ENCODE measurements at places on chromosomes 5 and 9.

DNA sequence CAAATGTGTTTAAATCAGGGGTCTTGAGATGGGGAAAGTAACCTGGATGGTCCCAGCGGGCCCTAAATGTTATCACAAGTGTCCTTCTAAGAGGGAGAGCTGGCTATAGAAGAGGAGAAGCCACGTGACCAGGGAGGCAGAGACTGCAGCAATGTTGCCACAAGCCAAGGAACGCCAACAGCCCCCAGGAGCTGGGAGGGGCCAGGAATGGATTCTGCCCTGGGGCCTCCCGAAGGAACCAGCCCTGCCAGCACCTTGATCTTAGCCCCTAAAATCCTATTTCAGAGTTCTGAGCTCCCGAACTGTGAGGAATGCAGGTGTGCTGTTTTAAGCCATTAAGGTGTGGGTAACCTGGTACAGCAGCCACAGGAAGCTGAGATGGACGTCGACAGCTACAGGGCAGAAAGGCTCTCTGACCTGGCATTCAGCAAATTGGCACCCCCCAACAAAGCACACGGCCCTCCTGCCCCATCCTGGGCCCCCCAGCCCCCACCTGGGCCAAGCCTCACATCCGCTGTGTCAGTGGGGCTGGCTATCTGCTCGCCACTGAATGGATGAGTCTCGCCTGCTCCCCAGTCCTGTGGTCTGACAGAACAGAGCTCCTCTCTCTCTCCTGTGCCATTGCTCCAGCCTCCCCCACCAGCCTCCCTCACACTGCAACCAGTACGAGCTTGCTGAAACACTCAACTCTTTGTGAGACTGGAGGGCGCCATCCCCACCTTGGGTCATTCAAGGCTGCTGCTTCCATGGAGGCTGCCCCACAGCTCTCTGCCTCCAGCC lies 78.8 kb downstream of the ADAMTS2 start:
- DNase-seq, result no peak

DNA sequence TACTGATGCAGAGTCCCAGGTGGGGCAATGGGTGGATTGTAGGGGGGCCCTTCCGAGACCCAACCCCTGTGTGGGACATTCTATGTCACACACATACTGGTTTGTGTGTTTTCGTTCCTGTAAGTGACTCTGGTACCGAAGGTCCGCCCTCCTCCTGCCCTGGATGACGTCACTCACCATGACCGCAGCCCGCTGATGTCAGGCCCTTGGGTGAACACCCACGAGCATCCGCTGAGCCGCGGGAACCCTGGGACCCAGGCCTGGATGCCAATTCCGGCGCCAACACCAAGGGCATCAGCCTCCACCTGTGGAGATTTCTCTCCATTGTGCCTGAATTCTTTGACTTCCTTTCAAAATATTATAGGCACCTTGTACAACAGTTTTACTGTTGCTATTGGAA lies 184.3 kb downstream of the MTRR start:
- DNase-seq, result no peak

DNA sequence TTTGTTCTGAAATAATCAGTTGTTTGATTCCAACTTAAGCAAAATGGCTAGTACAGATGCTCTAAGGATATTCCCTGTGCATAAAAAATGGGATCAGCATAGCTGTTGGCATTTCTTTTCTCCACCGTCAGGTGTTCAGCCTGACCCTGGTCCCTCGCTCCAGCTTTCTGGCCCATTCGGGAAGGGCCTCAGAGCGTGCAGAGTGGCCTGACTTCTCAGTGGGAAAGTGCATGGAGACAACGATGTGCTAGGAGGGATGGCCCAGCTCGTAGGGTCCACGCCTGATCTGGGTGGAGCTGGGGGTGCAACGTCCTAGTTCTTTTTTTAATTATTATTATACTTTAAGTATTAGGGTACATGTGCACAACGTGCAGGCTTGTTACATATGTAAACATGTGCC lies 319.1 kb upstream of the IRX4 start:
- DNase-seq, result no peak

- DNase-seq, result no peak
Measured at GRCh38 chr5:172943906-172944305, 15.3 kb upstream of the RPL26L1 start.

- DNase-seq, result no peak
Measured at GRCh38 chr9:79369676-79370075, 202.1 kb upstream of the TLE4 start.

DNA sequence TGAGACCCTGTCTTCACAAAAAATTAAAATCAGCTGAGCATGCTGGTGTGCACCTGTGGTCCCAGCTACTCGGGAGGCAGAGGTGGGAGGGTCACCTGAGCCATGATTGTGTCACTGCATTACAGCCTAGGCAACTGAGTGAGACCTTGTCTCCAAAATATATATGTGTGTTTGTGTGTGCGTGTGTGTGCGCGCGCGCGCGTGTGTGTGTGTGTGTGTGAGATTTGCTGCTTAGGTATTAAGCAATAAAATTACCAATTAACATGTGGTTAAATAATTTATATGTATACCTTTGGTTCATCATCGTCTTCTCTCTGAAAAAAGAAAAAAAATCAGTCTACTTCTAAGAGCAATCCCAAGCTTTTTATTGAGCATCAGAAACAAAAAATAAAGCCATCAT lies 86.0 kb upstream of the FSD1L start:
- no peak for DNase-seq

DNA sequence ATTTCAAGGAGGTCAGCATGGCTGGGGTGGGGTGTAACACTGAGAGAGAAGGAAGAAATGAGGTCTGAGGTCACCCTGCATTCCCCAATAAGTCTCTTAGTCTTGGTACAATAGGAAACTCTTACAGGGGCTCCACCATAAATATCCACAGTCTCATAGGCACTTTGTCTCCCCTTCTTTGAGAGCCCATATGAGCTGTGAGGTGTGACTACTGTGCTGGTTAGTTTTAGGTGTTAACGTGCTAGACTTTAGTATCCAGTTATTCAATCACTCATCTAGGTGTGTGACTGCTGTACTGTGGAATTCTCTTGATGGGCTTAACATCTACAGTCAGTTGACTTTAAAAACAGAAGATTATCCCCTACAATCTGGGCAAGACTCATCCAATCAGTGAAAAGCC lies 378.1 kb upstream of the RFX3 start:
- no peak for DNase-seq

GRCh38 chr5:113022661-113023060 lies 46.1 kb downstream of the DCP2 start:
- DNase-seq, result no peak

GRCh38 chr9:123957731-123958130 lies 27.8 kb upstream of the DENND1A start:
- DNase-seq, result no peak

GRCh38 chr5:149381986-149382338 lies 2.9 kb upstream of the IL17B start:
- DNase-seq, result no peak

GRCh38 chr5:109589986-109590385 lies 99.7 kb upstream of the MAN2A1 start:
- DNase-seq, result no peak

DNA sequence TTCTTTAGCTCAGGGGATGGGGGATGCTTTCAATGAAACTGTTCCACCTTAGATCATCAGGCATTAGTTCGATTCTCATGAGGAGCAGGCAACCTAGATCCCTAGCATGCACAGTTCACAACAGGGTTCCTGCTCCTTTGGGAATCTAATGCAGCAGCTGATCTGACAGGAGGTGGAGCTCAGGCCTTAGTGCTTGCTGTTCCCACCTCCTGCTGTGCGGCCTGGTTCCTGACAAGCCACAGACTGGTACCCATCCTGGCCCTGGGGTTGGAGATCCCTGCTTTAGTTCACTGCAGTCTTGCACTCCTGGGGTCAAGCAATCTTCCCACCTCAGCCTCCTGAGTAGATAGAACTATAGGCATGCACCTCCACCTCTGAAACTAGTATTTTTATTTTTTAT lies 1369.8 kb upstream of the NUDT12 start:
- DNase-seq, result no peak

- no peak for DNase-seq
Measured at GRCh38 chr9:95648225-95648624, 131.5 kb upstream of the PTCH1 start.
